Caudate nucleus (tissue), 63 donors: ENCODE measurements at places on chromosomes 11 and 22.

DNA sequence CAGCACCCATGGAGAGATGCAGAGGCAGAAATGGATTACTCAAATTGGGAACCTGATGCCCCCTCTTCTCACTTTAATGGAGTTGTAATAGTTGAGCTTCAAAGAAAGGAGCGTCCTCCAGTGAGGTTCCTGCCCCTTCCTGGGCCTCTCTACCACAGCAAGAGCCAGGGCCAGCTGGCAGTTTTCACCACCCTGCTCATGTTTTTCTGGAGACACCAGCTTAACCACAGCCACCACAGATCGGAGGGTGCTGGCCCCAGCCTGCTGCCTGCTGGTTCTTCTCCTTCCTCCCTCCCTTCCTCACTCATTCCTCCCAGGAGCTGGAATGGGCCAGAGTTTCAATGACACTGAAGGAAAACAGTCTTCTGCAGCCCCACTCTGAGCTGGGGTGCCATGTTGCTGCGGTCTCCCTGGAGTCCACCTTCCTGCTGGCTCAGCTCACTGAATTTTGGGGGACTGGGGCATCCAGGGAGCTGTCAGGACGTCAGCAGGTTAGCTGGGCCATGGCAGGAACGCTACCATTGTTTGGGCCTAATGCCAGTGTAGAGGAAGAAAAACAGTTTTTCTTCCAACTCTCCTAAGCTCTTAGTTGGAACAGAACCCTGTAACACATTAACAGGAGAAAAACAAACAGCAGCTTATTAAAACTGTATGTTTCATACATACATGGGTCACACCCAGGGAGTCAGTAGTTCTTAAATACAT, 57.7 kb downstream of the TRAF6 start:
- no peak for DNase-seq

GRCh38 chr11:73233692-73234470, 15.8 kb downstream of the P2RY2 start:
- DNase-seq: no peak

DNA sequence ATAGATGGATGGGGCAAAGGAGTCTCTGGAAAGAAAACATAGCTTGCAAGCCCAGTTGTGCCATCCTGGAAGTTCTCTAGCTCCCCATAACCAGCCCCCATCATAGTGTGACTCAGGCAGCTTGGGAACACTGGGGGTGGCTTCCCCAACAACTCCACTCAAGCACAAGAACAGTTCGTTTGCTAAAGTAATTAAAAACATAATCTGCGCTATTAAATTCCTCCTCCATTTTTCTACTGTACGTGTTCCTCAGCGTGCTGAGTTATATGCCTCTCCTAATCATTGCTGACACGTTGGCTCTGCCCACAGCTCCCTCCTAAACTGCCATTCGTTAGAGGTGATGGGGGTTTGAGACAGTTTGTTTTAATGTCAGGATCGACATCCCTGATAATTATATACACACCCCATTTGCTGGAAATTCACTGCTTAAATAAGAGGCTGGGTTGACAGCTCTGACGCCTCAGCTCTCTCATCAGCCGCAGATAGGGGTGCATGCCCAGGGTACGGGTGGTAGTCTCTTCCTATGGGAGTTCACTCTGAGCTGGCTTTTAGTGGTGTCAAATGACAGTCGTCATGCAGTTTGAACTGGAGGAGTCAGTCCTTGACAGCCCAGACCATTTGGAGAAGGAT, 59.5 kb upstream of the SEZ6L start:
- peak; percentile 85 for DNase-seq

GRCh38 chr11:1060410-1060809, 14.3 kb upstream of the MUC2 start:
- no peak for DNase-seq

GRCh38 chr22:49301398-49302149, 526.1 kb downstream of the BRD1 start:
- DNase-seq: no peak

GRCh38 chr11:133830931-133831907, 14.1 kb downstream of the SPATA19 start:
- DNase-seq: no peak

DNA sequence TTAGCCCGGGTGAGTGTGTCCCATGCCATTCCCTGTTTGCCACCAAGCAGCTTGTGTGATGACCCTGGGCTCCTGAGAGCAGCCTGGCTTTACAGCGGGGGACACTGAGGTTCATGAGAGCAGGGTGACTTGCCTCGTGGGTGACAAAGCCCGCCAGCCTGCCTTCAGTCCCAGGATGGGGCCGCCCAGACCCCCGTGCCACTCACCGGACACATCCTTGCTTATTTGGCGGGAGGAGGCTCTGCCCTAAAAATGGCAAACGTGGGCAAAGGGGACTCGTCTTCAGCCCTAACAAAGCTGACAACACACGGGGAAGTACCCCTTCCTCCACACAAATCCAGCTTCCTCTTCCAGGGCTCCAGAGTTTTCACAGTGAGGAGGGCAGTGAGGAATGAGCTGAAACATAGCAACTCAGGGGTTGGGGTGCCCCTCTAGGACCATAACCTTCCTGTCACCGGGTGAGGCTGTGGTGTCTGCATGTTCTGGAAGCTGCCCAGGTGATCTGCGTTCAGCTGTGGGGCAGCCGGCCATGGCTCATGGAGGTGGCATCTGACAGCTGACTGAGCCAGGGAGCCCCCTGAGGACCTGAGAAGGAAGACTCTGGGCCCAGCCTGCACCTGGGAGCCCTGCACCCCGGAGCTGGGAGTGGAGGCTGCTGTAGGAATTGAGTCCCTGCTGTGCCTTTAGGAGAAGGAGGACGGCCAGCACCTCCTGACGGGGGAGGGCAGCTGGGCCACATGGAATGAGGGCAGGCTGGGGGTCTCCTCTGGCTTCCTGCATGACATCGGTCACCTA, 16.7 kb downstream of the RIBC2 start:
- DNase-seq: no peak

GRCh38 chr11:63747011-63747410, 21.6 kb downstream of the ZFTA start:
- no peak for DNase-seq

GRCh38 chr11:33735271-33736147, 714 bp downstream of the CD59 start:
- DNase-seq: no peak
